Fibroblast of skin of abdomen (primary cell): ENCODE measurements at places on chromosomes 7 and 10.

GRCh38 chr7:97133159-97133558 is 15.7 kb downstream of the SDHAF3 start:
- DNase-seq, result no peak

- no peak for DNase-seq
Observed at GRCh38 chr10:56142092-56142728, 218.8 kb downstream of the ZWINT start.

DNA sequence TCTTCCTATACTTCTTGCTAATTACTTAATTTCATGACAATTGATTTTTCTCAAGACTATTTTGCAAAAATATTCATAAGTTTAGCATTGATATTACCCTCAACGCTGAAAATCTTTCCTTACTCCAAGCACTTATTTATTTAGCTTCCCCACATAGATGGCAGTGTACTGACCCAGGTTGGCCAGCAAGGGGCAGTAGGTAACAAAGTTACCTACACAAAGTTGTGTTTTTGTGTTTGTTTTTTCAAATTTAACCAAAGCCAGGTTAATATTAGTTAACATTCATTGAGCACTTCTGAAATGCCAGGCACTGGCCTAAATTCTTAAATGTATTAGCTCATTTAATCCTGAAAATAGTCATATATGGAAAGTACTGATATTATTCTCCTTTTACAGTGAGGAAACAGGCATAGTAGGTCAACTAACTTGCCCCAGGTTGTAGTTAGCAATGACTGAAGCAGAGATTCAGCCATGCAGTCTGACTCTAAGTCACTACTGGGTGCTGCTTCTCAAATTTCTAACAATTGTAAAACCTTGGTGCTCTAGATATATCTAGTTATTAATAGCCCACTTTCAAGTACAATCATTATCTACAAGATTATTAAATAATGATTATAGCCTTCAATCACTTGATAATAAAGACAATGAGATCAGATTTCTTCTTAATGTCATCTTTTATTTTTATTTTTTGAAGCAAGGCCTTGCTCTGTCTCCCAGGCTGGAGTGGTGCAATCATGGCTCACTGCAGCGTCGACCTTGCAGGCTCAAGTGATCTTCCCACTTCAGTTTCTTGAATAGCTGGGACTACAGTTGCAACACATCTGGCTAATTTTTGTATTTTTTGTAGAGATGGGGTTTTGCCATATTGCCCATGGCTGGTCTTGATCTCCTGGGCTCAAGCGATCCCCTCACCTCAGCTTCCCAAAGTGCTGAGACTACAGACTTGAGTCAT is 5.8 kb upstream of the GGCT start:
- peak; percentile 24 for DNase-seq

- DNase-seq, result no peak
Observed at GRCh38 chr7:117281562-117281961, 41.3 kb downstream of the WNT2 start.

GRCh38 chr10:109914966-109915365 is 8.3 kb downstream of the XPNPEP1 start:
- DNase-seq, result peak; percentile 78

- DNase-seq, result no peak
Observed at GRCh38 chr7:97016381-97017191, 8.0 kb downstream of the DLX5 start.

DNA sequence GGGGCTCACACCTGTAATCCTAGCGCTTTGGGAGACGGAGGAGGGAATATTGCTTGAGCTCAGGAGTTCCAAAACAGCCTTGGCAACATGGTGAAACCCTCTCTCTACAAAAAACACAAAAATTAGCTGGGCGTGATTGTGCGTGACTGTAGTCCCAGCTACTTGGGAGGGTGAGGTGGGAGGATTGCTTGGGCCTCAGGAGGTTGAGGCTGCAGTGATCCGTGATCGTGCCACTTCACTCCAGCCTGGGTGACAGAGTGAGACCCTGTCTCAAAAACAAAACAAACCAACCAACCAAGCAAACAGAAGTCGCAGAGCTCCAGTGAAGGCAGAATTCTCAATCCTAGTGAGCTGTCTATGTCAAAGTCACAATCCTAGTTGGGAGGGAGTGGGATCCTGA is 14.3 kb upstream of the STN1 start:
- no peak for DNase-seq

DNA sequence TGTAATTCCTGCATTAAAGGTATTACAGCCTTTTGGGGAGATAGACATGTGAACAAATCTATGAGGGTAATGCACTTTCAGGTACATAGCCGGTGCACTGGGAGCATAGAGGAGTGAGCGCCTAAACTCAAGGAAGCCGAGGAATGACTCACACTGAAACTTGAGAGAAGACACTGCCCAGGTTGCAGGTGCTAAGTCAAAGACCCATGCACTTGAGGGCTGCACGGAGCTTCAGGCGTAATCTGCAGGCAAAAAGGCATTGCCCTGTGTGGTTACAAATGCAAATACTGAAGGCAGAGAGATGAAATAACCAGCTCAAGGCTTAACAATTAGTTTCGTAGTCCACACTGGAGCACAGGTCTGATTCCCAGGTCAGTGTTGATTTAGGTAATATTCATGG is 51.0 kb upstream of the OSBPL3 start:
- DNase-seq, result no peak

DNA sequence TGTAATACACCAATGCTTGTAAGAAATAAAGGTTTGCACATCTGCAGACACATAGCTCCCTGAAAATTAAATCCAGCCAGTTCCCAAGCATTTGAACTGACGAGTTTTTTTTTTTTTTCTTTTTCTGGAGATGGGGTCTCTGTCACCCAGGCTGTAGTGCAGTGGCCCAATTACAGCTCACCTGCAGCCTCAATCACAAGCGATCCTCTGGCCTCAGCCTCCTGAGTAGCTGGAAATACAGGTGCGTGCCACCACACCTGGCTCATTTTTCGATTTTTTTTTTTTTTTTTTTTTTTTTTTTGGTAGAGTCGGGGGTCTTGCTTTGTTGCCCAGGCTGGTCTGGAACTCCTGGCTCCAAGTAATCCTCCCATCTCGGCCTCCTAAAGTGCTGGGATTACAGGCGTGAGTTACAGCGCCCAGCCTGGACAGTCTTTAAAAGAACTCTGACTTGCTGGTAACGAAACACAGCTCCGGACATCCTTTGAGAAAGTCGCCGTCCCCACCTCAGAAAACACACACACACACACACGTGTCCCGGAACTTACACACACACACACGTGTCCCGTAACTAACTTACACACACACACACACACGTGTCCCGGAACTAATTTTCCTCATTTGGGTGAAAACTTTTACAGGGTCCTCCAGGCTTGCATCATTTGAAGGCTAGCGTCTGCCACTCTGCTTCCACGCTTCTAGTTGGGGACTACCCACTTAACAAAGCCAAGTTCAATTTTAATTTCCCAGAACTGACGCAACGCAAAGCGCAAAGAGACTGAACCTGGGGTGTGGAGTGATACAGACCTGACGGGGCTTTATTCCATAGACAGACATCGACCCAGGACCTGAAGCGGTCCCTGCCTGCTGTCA is 18.6 kb downstream of the OCM2 start:
- peak; percentile 20 for DNase-seq

DNA sequence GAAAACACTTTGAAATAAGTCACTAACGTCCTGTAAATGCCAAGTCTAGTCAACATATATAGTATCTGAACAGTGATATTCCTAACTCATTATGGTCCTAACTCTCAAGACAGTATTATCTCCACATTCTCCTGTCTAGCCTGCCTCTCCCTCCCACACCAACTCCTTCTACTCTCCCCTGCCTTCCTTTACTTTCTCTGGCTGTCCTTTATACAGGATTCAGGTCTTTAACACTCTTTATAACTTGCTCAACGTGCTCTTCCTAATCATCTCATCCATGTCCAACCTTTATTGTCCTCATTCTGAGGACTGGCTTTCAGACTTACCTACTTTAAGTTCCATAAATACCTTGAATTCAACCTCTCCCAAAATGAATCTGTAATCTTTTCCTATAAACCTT is 42.5 kb downstream of the MTPN start:
- no peak for DNase-seq

DNA sequence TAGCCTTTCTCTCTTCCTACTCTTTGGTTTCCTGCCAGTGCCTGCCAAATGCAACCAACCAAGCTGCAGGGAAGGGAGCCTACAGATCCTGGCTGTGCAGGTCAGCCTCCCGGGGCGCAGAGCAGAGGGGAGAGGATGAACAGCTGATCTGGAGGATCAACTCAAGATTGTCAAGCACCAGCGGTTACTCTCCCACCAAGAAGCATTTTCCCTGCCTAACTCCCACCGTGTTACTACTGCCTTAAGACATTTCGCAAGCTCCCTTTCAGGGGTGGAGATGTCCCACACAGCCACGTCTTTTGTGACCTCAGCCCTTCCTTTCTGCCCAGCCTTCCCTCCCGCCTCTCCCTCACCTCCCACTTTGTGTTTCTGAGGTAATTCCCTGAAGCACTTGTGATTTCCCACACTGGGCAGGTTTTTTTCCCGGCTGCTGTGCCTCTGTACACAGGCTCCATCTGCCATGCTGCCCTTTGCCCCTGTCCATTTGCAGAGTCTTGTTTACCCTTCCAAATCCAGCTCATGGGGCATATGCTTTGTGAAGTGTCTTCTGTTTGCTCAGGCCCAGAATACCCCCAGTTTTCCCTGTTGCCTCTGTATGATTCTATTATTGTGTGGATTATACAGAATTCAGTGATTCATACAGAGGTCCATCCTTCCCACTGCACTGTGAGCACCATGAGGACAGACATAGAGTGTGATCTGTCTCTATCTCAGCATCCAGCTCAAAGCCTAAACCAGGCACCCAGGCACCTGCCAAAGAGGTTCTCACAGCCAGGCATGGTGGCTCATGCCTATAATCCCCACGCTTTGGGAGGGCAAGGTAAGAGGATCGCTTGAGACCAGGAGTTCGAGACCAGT is 40.9 kb upstream of the PAPSS2 start:
- no peak for DNase-seq
